ENCODE measurements at places on chromosomes 1 and 21. TPM values are rescaled to one million over a fixed set of nuclear protein-coding genes. Genes with fewer than 3 reads are reported as not detected.

The GBP4 gene
- total RNA-seq, result 9.4 TPM

The RGS2 gene
- 178 TPM for total RNA-seq

The SV2A gene
- total RNA-seq, result 0.75 TPM

The ZSWIM5 gene
- 1.3 TPM for total RNA-seq

The RAP1GAP gene
- 0.38 TPM for total RNA-seq

The LCE1E gene
- not detected for total RNA-seq

The NOS1AP gene
- 1.9 TPM for total RNA-seq

The HLX gene
- total RNA-seq, result 26.5 TPM

The PPP1R12B gene
- 92.1 TPM for total RNA-seq

The CASZ1 gene
- 7.9 TPM for total RNA-seq

The P3H1 gene
- total RNA-seq, result 31.3 TPM

The TCHH gene
- total RNA-seq, result 0.19 TPM

The FAM131C gene
- total RNA-seq, result not detected

The MR1 gene
- 12.5 TPM for total RNA-seq

The FLG2 gene
- not detected for total RNA-seq

DNA sequence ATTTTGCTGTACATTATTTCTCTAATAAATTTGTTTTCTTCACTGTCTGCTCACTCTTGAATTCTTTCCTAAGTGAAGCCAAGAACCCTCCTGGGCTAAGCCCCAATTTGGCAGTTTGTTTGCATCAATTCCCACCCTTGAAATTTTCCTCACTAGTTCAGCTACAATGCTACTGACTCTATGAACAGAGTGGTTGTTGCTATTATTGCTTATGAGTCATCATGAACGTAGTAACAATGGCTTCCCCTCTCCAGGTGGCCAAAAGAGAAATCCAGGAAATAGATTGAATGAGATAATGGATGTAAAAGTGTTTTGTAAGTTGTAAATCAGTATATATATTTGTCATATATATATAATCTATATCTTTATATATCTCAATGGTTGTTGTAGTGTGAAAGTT, 193.0 kb downstream of the URB2 start:
- no peak for DNase-seq

- no peak for DNase-seq
Observed at GRCh38 chr1:10628685-10629084, 153.9 kb downstream of the PEX14 start.

GRCh38 chr1:228698017-228698329, 37.3 kb upstream of the RHOU start:
- DNase-seq, result no peak

DNA sequence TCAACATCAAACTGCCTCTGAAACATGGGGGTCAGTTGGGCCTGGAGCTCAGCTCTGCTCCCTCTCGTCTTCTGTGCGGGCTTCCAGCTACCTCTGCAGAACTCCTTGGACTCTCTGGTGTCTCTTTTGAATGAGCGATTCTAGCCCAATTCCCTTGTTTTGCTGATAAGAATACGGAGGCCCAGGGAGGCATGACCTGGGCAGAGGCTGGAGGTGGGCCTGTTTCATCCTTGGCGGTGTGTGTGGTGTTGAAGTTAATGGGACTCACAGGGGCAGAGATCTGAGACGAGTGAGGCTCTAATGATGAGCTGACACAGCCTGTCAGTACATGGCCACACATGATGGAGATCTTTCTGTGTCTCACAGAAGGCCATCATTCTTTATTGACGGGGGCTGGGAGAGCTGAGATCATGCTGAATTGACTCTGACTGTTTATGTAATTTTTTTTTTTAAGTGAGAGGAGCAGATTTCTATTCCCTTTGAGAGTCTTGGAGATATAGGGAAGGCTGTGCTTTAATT, 134.5 kb downstream of the URB2 start:
- no peak for DNase-seq

- DNase-seq, result no peak
Observed at GRCh38 chr1:39089931-39090521, 63.9 kb downstream of the NDUFS5 start.

DNA sequence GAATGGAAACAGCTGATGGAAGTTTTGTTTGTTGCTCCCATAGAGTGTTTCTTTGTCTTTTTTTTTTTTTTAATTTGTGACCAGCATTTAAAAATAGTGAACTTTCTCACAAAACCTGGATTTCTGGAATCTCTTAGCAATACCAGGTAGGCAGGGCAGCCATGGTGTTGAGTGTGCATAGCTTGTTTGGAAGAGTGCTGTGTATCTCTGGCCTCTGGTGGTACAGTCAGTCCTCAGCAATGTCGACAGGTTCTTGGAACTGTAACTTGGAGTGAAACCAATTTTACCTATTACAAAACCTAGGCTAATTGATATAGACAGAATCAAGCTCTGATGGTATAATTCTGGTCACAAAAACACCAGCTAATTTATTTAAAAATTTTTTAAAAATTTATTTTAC, 6.7 kb downstream of the AADACL3 start:
- DNase-seq, result no peak

- no peak for DNase-seq
Observed at GRCh38 chr21:18810136-18810535, 406.6 kb upstream of the TMPRSS15 start.

DNA sequence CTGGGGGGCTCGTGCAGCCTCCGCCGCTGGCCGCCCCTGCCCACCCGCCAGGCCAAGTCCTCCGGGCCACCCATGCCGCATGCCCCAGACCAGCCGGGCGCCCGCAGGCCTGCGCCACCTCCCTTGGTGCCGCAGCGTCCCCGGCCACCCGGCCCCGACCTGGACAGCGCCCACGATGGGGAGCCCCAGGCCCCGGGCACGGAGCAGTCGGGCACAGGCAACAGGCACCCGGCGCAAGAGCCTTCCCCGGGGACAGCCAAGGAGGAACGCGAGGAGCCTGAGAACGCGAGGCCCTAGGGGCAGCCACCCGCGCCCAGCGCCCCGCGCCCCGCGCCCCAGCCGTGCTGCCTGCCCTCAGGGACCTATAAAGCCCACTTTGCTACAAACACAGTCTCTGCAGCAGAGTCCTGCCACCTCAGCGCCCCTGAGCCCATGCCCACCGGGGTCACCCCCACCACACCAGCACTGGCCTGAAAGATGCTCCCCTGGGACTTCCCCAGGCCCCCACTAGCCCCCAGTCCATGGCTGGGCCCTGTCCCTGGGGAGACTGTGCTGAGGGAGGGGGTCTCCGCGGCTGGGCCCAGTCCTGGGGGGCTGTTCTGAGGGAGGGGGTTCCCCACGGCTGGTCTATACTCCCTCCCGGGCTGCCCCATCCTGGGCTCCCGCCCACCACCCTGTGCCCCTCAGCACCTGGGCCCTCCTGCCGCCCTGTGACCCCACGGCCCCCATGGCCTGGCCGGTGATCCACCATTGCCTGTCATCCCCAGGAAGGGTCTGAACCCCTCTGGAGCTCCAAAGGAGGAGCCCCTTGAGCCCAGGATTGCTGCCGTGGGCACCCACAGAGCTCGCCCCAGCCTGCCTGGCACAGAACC, 8.6 kb downstream of the TNFRSF18 start:
- DNase-seq, result no peak

GRCh38 chr1:238778113-238778512, 608.3 kb upstream of the CHRM3 start:
- no peak for DNase-seq

GRCh38 chr21:32442566-32443318, 30.2 kb downstream of the EVA1C start:
- no peak for DNase-seq

DNA sequence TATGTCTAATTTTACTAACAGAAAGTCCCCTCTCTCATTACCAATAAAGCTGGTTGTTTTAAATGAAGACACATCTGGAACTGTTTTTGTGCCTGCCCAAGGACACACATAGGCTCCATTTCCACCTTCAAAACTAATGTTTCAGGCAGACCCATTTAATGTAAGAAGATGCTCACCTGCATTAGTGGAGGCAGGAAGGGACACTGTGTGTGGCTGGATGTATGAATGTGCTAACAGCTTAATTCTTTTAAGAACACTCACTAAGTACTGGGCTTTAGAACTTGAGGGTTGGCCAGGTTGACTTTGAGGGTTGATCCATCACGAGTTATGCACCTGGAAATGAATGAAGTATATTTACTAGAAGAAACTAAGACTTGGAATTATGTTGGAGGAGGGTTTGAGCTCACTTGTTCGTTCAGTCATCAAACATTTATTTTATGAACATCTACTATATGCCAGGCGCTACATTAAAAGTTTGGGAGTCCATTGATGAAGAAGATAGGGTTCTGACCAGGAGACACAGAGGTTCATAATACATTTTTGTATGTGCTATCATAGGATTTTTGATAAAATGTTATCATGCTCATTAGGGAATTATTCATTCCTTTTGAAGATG, 5.4 kb downstream of the JUN start:
- no peak for DNase-seq

DNA sequence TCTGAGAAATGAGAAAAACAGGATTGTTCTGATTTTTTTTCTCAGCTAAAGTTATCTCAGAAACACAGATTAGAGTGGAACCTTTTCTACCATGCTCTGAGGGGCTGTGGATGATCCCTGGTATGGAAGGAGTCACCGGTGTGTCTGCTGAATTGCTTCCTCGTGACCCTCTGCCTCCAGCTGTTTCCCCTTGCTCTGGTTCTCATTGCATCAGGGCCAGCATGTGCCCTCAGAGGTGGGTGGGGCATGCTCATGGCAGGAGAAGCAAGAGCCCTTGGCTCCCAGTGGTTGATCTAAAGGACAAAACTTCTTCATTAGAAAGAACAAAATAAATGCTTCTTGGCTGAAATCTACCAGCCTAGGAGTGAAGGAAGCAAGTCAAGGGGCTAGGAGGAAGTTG, 183.2 kb upstream of the HMCN1 start:
- DNase-seq, result no peak

- DNase-seq, result no peak
Observed at GRCh38 chr1:4664095-4664494, 9.7 kb downstream of the AJAP1 start.

DNA sequence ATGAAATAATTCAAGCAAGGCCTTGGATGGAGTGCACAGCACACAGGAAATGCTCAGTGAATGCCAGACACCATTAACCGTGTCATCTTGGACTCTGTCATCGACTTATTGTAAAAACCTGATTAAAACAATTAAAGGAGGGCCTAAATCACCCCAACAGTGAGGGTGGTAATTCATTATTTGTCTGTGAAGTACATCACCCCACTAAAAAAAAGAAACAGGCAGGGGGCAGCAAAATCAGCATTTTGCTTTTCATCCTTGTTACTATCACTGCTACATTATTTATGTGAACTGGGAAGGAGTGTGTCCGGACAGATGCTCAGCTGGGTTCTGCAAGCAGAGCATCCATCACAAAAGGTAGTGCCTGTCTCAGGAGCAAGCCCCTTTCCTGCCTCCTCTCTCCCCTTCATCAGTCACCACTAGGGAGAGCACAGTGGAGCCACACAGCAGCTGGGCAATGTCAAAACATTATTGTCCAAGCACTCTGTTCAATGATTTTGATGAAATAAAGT, 98.5 kb downstream of the RERE start:
- no peak for DNase-seq

DNA sequence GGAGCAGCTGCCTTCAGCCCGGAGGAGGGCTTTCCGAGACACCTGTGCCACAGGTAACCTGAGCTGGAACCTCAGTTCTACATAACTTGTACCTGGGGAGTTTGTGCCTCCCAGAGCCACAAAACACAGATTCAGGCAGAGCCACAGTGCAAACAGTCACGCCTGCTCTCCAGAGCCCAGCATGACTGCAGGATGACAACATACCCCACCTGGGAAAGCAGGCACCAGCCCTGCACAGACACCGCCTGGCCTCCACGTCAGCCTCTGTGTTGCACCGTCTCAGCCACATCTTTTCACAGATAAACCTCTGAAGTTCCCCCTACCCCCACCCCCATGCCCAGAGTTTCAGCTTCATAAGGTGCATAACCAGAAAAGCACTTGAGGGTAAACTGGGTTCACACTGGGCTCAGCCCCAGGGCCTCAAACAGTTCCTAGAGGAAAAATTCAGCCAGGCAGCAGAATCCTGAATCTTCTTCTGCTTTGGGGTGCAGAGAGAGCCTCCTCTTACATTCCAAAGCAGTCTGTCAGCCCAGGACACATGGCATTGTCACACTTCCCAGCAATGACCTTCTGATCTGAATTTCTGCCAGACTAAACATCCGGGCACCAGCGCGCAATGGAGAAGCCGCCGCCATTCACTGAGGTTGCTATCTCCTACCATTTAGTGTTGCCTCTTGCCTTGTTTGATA, 229.5 kb downstream of the TOMM20 start:
- no peak for DNase-seq

DNA sequence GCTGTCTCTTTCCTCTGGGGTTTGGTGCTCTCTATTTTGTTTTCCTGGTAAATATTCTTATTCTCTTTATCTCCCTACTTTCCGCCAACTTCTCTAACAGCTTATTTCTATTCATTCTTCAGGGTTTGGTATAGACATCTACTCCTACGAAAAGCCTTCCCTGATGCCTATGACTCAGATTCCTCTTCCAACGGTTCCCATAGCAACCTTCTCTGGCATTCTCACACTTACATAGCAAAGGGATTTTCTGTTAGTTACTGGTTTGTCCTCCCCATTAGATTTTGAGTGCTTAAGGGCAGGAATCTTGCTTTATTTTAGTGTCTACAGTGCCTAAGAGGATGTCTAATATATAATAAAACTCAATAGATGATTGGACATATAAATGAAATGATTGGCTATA, 407.6 kb upstream of the DEPDC1 start:
- no peak for DNase-seq

DNA sequence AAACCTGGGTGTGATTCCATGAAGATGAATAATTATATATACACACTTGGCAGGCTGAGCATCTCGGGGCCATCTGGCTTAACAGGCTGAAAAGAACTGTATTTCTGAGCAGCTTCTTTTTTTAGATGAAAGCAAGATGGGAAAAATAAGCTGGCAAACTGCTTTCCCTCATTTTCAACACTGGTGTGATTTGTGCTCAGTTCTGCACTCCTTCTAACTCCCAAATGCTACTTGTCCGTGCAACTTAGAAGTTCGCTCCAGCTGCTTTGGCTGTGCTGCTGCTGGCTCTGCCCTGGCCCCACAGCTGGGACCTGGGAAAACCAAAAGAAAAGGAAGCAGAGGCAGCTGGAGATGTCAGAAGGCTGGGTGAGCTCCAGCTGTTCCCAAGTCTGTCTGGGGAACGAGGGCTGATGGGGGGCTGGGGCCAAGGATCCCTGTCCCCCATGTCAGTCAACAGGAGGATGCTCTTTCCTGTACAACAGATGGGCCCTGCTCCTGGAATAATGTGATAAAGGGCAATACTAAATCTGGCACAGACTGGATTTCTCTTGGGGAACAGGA, 44.9 kb downstream of the PAFAH2 start:
- DNase-seq, result no peak

GRCh38 chr1:15676688-15677661, 7.1 kb upstream of the PLEKHM2 start:
- no peak for DNase-seq

DNA sequence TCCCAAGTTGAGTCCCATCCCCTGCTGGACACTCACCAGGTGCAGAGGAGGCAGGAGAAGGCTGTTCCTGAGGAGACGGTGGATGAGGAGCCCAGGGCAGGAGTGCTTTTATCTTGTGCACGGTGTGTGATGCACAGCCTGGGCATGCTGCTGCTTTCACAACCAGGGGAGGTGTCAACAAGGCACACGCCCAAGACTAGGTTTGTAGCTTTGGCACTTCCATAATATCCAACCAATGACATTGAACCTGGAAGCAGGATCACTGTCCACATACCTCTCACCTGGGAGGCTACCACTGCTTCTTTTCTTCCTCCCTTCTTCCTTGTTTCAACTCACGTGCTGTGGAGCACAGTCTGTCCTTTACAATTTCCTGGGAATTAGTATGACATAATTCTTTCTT, at the start of gene LCE3D:
TSS of gene LCE3D (minus strand) at position 84 of the 400 bp plus-strand sequence. CDS start 580 bp downstream, outside the sequence.
- no peak for DNase-seq

GRCh38 chr1:100107696-100108095, 25.0 kb downstream of the SASS6 start:
- DNase-seq, result no peak

GRCh38 chr1:30286241-30286987, 437.0 kb downstream of the MATN1 start:
- DNase-seq, result no peak

Data from omental fat pad (tissue), 4 donors.